ENCODE measurements at places on chromosomes 1 and 21.

- DNase-seq, result no peak
These were observed 53.0 kb downstream of the IER5 start for GRCh38 chr1:181141431-181141910.

DNA sequence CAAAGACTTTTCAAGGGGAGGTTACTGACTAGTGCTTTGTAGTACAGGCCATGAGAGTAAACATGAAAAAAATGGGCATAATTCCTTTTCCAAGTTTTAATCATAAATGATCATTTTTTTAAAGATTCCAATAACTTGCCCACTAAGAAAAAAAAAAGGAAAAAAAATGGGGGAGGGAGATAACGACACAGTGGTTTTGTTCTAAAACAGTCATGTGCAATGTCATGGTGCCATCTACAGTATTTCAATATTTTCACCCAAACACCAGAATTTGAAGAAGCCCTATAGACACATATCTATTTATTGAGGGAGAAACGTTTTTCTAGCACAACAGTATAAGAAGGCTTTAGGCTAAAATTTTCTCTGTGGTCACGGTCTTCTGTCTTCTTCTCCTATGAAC is 250.2 kb downstream of the LTN1 start:
- no peak for DNase-seq

DNA sequence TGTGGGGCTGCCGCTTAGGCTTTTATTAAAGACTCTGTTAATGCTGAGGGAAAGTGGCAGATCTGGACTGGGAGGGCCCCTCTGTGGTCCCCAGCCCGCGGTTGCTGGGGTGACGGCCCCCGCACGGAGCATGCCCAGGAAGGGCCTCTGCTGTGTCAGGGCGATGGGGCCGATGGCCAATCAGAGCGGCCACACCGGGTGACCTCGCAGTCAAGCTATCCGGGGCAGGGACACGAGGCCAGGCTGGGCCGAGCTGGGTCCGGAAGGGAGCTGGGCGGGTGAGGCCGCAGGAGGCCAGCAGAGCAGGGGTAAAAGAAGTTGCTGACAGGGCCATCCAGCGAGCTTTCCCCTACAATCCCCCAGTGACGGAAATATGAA is 145.1 kb downstream of the CASZ1 start:
- no peak for DNase-seq

- DNase-seq, result no peak
These were observed 92.5 kb upstream of the FMN2 start for GRCh38 chr1:239999170-239999569.

GRCh38 chr1:5915587-5916571 is 76.3 kb downstream of the NPHP4 start:
- no peak for DNase-seq

DNA sequence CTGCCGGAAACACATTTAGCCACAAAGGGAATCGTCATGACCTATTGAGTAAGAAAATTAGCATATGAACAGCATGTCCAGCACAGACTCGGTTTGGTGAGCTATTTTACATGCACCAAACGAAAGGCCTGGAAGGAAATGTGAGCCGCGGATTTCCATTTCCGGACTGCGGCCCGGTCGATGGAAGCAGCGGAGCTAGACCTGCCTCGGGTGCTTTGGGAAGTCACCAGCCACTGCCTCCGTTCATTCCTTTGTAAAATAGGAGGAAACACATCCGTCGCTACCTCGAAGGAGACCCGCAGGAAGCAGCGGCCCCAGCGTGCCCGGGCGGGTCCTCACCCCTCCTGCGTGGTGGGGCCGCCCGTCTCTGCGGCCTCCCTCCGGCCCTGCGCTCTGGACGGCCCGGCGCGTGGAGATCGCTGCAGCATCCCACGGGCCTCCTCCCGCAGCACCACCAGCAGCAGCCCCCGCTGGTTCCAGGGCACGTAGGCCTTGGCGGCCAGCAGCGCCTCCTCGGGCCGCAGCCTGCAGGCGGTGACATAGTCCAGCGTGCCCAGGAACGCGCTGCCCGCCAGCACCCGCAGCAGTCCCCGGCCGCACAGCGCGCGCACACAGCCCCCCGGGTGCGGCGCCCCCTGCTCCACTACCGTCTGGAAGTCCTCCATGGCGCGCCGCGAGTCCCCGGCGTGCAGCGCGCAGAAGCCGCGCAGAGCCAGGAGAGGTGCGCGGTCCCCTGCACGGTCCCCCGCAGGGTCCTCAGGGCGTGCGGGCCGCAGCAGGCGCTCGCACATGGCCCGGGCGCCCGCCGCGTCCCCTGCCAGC is 12.1 kb downstream of the TTC34 start:
- no peak for DNase-seq

- no peak for DNase-seq
These were observed 257.2 kb downstream of the NPHP4 start for GRCh38 chr1:5734996-5735395.

- no peak for DNase-seq
These were observed 455.6 kb downstream of the SIPA1L2 start for GRCh38 chr1:232174306-232174705.

- DNase-seq, result no peak
These were observed 1.1 kb downstream of the RNF187 start for GRCh38 chr1:228488125-228488817.

GRCh38 chr1:117017648-117018047 is 16.1 kb downstream of the CD101 start:
- DNase-seq, result no peak

DNA sequence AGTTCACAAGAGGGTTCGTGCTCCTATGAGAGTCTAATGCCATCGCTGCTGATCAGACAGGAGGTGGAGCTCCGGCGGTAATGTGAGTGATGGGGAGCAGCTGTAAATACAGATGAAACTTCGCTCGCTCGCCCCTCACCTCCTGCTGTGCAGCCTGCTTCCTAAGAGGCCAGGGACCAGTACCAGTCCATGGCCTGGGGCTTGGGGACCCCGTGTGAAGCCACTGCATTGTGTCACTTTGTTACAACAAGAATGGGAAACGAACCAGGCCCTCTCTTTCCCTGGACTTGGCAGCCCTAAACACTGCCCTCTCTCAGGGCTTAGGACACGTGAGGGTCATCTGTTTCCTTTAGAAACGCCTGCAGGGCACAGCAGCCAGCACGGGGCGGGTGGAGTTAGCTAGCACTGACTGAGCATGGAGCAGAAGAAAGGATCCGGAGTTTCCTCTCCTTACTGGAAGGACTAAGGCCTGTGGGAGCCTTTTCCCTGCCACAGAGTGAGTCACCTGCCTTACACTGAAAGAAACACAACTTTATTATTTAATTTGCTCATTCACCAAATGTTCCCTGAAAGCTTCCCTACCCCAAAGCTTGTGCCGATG is 185.2 kb upstream of the TMEM51 start:
- DNase-seq, result no peak

GRCh38 chr21:42220138-42220701 is 1.3 kb downstream of the ABCG1 start:
- no peak for DNase-seq

DNA sequence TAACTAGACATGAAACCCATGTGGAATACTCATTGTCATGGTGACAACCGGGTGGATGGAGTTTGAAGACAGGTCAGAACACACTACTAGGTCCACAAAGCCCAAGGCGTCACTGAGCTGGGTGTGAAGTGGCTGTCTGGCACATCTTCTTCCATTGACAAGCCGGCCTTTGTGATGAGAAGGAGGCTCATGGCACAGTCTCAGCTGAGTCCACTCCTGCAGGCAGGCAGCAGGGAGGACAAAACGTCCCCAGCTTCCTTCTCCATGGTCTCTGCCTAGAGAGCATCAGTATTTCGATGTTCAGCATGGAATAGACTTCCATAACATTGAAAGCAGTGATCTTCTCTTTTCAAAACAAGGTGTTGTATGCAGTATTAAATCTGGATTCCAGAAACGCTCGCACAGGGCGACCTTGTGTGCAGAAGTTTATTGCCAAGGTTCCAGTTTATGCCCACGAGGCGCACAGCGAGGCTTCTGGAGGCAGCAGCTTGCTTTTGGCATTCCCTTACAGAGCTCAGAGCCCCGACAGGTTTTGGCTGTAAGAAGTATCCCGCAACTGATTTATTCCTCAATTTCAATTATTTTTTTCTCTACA is 104.2 kb downstream of the SIM2 start:
- no peak for DNase-seq

GRCh38 chr21:34166468-34166867 is 93.1 kb downstream of the MRPS6 start:
- DNase-seq, result no peak

- DNase-seq, result no peak
These were observed 23.9 kb upstream of the PBX1 start for GRCh38 chr1:164534863-164535610.

DNA sequence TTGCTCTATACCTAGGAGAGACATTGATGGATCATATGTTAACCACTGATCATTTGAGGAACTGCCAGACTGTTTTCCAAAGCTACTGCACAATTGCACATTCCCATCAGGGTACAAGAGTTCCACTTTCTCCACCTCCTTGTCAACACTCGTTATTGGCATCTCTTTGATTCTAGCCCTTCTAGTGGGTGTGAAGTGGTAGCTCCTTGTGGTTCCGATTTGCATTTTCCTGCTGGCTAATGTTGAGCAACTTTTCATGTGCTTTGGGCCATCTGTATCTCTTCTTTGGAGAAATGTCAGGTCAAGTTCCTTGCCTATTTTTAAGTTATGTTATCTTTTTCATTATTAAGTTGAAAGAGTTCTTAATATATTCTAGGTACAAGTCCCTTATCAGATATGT is 90.1 kb downstream of the DMRTB1 start:
- DNase-seq, result no peak

- no peak for DNase-seq
These were observed 50.6 kb upstream of the CNTN2 start for GRCh38 chr1:204992201-204992997.

GRCh38 chr1:214895011-214895600 is 187.4 kb upstream of the KCNK2 start:
- no peak for DNase-seq

DNA sequence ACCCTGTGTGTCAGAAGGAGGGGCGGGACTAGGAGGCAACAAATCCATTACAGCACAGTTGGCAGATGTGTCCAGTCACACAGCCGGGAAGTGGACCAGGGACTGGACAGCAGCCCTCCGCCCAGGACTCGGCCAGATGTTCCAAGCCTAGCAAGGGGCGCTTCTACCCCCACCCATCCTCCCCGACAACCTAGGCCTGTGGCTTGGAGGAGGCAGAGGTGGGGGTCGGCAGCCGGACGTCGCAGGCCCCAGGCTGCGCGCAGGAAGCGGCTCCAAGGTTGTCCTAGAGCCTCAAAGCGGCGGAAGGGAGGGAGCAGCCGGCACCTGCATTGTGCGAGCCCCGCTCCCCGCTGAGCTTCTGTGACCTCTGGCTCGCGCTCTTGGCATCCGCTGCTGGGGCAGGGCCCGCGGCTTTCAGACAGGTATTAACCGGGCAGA is 20.6 kb upstream of the MYCL start:
- no peak for DNase-seq

DNA sequence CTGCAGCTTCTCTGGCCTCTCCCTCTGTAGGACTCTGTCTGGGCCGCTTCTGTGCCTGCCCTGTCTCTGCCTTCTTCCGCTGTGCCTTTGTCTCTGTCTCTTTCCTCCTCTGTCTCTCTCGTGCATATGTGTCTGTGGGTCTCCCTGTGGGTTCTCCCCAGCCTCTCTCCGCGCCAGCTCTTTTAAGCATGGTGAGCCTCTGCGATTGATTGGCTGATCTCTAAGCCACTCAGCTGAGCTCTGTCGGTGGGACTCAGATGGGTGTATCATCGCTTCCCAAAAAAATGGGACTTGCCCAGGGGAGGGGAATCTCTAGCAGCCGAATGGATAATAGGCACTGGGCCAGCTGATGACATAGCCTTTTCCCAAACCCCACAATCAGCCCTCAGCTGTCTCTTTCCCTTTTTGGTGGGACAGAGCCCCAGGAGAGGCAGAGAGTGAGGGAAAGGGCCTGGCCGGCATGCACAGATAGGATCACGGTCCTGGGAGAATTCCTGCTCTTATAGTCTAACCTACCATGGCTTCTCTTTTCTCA is at the start of gene ADAMTS4:
Gene ADAMTS4 (minus strand): TSS at position 158 of the 535 bp plus-strand sequence. CDS start 427 bp downstream, outside the sequence.
- no peak for DNase-seq

DNA sequence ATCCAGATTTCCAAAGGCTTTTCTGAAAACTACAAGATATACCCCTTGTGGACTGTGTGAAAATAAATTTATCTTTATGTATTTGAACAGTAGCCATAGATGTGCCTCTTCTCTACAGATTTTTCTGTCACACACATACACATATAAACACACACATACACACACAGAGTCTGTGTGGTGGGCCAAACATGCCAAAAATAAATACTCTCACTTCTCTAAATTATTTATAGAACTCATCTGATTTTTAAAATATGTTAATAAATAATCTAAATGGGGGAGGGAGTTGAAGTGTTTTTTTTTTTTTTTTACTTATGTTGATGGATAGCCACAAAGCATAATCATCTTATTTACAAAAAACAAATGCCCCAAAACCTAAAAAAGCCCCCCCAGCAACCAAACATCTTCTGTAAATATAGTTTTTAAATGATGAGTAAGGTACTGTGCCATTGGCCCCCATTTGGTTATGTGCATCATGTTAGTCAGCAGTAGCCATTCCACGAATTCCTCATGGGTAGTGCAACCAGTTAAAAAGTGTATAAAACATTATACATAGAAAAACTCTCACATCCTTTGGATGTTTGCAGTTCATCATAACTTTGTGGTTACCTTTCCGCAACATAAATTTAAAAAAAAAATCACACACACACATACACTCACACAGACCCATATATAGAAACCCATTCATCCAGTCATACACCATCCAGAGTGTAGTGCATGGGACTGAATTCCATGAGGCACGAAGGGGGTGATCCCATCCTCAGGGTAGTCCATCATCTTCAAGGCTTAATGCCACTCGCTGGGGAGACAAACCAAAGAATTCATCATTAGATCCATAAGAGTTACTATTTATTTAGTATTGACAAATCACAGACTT is 8.2 kb upstream of the MAGOH start:
- DNase-seq, result no peak

DNA sequence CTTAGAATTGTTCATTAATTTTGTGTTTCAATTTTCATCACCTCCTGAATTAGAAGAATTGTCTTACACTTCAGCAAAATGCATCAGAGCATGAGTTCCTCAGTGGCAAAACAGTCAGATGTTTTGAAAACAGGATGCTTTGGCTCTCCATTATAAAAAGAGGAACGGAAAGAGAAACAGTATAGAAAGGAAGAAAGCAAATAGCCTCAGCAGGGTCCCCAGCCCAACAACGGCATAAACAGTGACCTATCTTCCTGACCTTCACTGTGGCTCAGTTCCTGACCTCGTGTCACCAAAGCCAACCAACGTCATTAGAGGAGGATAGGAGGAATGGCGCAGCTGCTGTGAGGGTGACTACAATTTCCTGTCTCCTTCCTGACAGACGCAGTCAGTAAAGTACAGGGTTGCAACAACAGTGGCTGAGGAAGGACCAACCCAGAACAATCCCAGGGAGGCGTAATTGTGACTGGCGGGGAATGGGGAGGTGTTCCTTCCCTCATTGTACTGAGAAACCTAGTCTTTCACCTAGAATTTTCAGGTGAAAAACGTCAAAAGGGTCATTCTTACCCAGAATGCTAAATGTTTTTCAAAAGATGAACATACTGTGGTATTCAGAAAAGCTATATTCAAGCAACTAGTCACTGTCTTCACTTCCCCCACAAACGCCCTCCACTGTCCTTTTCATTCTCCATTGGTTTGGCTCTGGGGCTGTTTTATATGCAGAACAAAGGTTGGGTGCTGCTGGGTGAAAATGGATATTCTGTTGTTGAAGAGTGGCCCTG is 197.9 kb upstream of the SGIP1 start:
- DNase-seq, result peak; percentile 32

Measured in stimulated activated CD8-positive, alpha-beta memory T cell treated with anti-CD3 and anti-CD28 coated beads, Interleukin-7, amount 100 ng/mL, for 1 hour (primary cell).